ENCODE measurements at places on chromosomes 3 and 15.

DNA sequence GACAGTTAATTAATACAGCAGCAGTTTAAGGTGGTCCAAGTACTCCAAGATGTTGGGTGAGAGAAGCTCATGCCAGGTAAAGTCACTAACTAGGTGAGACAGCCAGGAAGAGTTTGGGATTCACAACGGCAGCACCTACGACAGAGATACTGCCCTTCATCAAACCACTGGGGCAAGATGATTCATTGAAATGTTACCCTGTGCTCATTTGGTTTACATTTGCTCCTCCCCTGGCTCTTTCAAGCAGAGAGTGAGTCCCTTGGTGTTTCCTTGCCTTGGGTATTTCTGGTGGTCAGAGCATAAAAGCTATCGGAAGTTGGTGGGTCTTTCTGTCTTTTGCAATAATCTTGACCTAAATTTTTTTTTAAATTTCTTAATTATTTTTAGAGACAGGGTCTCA lies 19.9 kb upstream of the PDE8A start:
- DNase-seq = no peak

DNA sequence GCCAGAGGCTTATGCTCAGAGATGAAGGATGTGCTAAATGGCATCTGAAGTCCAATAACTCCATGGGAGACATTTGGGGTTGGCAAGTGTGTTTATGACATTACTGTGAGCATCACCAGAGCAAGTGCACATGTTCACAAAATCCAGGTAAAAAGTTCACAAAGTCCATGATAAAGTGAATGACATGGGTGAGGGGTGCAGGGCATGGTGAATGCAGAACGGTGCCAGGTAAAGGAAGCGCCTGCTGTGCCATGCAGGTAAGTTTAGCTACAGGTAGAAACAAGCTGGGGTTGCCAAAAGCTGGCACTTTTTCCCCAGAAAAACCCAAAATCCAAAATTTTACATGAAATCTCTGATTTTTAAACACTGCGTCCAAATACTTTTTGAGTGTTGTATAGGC lies 268.2 kb downstream of the ABHD5 start:
- no peak for DNase-seq

DNA sequence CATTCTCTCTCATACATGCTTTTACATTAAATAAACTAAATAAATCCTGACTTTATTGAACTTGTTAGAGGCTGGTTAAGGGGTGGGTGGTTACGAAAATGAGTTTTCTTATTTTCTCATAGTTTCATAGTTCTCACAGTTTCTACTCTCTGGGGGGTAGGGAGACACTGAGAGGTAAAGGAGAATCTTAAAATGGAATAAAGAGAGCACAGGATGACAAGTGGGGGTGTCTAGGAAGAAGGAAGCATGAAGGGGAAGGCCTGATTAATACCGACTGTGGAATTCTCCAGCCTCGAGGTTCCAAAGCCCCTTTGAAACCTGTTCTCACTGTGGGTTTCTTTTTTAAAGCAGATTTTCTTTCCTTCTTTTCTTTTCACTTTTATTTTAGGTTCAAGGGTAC lies 66.4 kb upstream of the TRA2B start:
- no peak for DNase-seq

DNA sequence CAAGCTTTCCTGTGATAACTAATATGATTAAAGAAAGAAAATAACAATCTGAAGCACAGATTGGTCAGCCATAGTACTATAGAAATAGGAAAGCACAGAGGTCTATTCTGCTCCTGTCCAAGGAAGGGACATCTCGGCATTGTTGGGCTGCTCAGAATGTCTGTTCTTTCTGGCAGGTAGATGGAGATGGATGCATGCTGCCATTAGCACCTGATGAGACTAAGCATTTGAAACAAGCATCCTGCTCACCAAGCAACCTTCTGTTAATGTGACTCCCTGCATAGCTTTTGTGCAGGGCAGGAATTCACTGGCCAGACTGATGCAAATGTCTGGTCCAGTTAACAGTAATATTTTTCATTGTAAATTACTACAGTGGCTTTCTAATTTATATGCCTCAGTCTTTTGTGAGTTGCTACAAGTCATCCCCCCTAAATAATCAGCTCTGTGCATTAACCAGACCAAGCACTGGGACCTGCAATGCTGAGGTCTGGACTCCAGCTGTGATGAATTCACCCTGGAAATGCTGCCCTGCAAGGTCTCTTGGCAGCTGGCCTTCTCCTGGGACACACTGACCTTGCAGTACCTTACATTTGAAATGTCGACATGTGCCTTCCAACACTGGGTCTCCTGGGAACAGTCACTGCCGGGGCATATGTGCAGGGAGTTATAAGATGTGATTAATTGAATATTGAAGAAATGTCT lies 1123.7 kb downstream of the IGSF11 start:
- no peak for DNase-seq

DNA sequence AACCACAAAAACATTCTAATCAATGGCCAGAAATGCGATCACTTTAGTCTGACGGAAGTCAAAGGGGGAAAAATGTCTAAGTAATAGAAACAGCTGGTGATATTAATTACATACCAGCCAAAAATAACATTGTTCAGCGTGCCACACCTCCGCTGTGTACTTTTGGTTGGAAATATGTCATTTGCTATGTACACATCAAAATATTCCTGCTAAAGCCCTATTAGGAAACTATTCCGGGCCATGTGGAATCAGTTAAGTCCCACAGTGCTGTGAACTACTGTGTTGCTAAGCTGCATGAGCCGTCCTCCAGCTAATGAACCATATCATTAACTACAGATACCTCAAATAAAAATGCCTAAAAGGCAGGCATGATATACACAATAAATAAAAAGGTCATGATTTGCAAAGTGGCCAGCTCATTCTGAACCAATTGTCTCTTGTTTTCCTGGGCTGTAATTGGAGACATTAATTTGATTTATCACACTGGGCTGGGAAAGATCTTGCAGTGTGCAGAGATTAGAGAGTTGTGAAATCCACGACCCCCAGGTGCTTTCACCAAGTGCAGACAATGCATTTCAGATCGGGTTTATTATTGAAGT lies 200.5 kb upstream of the LRTM1 start:
- no peak for DNase-seq

GRCh38 chr3:169965562-169966427 lies 812 bp upstream of the SEC62 start:
- no peak for DNase-seq

DNA sequence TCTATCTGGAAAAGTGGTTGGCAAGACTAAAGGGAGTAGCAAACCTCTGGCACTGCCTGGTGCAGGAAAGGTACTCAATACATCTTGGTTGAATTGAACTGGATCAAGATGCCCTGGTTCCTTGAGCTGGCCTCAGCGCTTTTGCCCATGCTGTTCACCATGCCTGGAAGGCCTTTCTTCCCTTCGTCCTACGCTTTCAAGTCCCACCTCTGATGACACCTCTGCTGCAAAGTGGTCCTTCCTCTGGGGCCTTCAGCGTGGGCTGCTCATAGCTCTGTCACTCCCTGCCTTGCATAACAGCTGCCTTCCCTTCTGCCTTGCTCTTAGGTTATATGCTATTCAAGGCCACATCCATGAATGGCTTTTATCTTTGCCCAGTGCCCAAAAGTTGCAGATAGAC lies 23.0 kb downstream of the ITGA11 start:
- no peak for DNase-seq

- DNase-seq = no peak
These were observed 8.4 kb downstream of the HACL1 start for GRCh38 chr3:15592968-15593367.

GRCh38 chr3:13414040-13414729 lies 5.9 kb downstream of the NUP210 start:
- peak; percentile 39 for DNase-seq

DNA sequence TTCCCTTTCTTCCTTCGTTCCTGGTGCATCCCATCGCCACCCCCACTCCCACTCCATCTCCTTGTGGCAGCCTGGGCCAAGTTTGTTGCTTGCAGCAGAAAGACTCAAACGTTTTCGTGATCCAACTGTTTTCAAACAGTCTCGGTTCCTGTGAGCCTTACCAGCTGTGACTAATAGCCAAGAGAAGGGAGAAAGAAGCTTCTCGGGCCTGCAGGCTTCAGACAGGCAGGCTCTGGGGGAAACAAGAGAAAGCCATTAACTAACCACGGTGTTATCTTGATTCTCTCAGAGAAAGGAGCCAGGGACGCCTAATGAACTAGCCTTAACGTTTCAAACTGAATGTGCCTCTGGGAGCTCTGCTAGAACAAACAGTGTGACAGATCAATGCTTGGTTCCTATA lies 742.0 kb downstream of the NR2F2 start:
- DNase-seq = no peak

GRCh38 chr15:85072917-85073316 lies 91.3 kb downstream of the PDE8A start:
- DNase-seq = no peak

- no peak for DNase-seq
These were observed 12.1 kb downstream of the GOLM2 start for GRCh38 chr15:44300572-44300971.

GRCh38 chr3:53764026-53764775 lies 82.0 kb downstream of the CHDH start:
- no peak for DNase-seq

- DNase-seq = no peak
These were observed 74.2 kb downstream of the ATG7 start for GRCh38 chr3:11346416-11346815.

DNA sequence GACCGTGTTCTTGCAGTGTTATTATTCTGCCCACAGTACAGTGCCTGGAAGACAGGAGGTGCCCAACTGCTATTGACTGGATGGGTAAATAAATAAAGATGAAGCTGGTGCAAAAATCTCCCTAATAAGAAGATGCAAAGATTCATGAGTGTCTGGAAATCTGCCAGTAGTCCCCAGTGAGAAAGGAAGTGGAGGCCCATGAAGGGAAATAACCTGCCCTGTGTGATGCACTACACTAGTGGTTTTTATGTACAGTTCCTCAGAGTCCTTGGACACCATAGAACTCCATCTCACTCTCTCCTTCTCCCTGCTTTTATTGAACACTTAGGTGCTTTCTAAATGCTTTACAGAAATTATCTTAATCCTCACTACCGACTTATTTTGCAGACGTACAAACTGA lies 8.3 kb upstream of the SUCLG2 start:
- no peak for DNase-seq

GRCh38 chr3:185205865-185206264 lies 48.0 kb downstream of the EHHADH start:
- DNase-seq = no peak

DNA sequence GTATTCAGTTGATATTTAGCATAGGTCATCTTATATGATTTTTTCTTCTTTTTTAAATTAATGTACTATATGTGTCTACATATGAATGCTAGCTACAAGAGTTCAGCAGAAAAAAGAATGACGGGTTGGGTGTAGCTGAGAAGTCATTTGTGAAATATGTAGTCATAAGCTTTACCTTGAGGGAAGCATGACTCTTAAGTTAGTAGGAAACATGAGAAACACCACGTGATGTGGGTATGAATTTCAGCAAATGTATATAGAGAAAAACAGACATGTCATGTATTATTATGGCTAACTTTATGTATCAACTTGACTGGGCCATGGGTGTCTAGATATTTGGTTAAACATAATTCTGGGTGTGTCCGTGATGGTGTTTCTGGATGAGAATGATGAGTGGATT lies 125.0 kb downstream of the RAP2B start:
- no peak for DNase-seq

GRCh38 chr3:173943264-173943663 lies 545.7 kb downstream of the NLGN1 start:
- DNase-seq = no peak

GRCh38 chr15:57345584-57345983 lies 30.7 kb upstream of the CGNL1 start:
- no peak for DNase-seq

DNA sequence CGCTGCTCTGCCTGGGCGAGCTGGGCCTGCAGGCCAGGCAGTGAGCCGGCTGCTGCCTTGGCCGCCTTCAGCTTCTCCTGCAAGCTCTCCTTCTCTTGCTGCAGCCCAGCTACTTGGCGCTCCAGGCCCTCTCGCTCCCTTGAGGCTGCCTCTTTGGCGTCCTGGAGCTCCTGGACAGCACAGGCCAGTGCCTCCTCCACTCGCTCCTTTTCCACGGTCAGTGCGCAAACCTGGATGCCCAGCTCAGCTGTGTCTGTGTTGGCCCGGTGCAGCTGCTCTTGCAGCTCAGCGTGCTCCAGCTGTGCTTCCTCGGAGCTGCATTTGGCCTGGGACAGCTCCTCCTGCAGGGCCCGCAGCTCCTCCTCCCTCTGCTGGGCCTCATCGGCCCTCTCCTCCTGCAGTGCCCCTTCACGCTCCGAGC lies 23.1 kb downstream of the CXCR6 start:
- no peak for DNase-seq

GRCh38 chr3:122092460-122093165 lies 37.5 kb downstream of the CD86 start:
- DNase-seq = no peak

DNA sequence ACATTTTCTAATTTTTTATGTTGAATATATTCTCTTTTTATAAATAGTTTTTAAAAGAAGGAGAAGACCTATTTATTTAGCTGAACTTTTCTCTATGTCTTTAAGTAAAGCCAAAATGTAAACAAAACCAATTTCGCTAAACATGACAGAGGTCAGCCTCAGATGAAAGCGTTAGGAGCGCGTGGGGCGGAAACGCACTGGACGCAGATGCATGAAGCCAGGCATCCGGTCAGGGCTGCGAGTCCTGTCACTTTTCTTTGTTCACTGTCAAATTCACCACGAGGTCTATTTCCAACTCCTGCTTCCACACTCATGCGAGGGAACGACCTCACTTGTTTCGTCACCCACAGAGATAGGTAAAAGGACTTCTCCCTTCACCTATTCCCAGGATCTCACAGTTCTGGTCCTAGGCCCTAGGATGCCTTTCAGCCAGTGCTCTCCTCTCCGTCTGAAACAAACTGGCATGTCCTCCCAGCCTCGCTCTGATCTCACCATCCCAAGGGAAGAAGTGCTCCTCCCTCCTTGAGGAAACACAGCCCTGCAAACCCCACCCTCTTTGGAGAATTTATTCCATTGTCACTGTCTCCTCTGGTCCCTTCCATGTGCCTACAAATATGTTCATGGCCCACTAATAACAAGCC lies 57.9 kb downstream of the ITGB5 start:
- no peak for DNase-seq

DNA sequence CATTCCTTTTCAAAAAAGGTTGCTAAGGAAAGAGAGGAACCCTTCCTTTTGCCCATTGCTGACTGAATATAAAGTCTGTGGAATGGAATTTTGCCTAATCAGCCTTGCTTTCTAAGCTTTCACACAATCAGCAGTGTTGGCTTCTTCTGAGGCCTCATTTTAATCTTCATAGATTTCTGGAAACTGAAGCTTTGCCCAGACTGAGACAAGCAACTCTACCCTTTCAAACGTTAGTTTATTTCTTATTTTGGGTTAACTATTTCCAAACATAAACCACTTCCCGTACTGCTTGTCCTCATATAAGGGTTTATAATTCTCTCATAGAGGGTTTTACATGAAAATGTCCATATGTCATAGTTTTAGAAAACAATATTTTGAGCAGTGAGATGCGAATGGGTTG lies 82.9 kb downstream of the NR1D2 start:
- DNase-seq = no peak

- DNase-seq = no peak
These were observed 110.3 kb upstream of the SMAD3 start for GRCh38 chr15:66955001-66955516.

Measured in amygdala (tissue), 56 donors.